ENCODE measurements at places on chromosomes 16 and 17.

- DNase-seq = no peak
Measured at GRCh38 chr17:66514227-66514806, 211.9 kb downstream of the PRKCA start.

GRCh38 chr16:50377001-50377400, 8.2 kb upstream of the BRD7 start:
- no peak for DNase-seq

DNA sequence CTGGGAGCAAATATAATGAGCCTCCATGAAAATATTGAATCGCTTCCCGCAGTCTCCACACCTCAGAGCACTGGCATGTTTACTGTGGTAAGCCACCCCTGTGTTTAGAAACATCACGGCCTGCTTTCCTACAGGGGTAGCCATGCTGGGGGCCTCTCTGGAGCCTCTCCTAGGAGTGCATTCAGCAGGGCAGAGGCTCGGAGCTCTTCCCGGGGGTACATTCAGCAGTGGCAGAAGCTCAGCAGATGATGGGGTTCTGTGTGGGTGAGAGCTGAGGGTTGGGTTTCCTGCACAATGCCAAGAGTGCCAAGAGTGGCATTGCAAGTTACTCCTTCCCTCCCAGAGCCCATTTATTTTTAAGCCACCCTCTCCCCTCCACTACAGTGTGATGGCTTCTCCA, 386.6 kb downstream of the SEC14L1 start:
- DNase-seq = no peak

DNA sequence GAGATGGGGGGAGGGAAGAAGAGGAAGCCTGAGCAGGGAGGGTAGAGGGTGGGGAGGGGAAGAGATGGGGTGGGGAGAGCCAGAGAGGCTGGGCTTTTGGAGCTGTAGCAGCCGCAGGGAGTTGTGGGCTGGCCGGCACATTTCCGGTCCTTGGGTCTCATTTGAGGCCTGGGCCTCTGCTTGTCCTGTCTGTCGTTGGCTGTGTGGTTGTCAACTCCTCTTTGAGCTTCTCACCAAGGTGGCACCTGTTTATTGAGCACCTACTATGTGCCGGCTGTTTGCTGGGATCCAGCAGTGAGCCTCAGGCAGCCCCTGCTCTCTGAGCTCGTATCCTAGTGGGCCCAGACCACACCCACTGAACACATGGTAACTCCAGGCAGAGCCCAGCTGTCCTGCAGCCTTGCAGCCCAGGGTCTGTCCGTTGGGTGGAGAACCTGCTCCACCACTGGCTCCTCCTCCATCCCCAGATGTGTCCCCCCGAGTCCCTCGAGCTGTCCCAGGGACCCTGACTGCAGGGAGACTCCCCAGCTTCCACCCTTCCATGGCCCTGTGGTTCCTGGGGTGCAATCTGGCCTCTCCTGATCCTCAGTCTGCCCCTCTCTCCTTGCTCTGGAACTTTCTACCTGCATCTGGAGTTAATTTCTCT, 164.9 kb downstream of the IRF8 start:
- DNase-seq = no peak

DNA sequence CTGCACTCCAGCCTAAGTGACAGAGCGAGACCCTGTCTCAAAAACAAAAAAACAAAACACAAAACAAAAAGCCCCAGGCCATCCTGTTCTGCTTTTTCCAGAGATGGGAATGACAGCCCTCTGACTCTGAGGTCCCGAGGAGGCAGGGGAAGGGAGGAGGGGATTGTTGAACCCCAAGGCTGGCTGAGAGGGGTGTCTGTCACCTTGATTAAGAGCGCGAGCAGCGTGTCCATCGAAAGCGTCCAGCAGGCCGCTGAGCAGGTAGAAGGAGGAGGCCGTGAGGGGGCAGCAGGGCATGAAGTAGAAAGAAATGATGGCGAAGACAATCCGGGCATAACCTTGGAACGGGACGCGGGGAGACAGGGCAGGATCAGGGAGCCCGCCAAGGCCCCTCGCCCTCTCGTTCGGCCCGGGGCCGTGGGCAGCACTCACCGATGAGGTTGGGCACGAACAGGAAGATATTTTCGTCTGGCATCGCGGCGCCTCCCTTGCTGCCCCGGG, 593 bp downstream of the CDIPT start:
- peak; percentile 20 for DNase-seq

DNA sequence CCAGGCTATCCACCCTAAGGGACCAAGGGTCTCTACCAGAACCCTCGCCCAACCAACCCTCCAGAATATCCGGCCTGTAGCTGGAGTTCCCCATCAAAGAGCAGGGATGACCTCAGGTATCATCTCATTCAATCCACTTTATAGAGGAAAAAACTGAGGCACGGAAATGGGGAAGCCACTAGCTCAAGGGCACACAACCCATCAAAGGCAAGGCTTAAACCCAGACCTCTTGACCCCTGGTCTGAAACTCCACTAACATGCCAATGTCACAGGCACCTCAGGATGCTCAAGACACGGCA, 1.6 kb downstream of the TBC1D10B start:
- DNase-seq = no peak

DNA sequence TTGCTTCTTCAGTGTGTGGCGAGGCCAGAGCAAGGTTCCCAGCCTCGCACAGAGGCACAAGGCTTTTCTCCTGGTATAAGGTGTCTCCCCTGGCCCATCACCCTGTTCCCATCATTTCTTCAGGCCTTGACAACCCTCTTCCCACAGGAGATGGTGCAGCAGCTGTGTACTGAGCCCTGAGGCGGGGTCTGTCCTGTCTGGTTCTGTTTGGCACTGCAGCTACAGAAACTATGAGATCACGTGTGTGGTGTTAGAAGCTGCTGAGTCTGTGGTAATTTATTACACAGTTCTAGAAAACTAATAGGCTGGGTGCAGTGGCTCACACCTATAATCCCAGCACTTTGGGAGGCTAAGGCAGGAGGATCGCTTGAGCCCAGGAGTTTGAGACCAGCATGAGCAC, 7.2 kb downstream of the PLA2G15 start:
- DNase-seq = no peak

DNA sequence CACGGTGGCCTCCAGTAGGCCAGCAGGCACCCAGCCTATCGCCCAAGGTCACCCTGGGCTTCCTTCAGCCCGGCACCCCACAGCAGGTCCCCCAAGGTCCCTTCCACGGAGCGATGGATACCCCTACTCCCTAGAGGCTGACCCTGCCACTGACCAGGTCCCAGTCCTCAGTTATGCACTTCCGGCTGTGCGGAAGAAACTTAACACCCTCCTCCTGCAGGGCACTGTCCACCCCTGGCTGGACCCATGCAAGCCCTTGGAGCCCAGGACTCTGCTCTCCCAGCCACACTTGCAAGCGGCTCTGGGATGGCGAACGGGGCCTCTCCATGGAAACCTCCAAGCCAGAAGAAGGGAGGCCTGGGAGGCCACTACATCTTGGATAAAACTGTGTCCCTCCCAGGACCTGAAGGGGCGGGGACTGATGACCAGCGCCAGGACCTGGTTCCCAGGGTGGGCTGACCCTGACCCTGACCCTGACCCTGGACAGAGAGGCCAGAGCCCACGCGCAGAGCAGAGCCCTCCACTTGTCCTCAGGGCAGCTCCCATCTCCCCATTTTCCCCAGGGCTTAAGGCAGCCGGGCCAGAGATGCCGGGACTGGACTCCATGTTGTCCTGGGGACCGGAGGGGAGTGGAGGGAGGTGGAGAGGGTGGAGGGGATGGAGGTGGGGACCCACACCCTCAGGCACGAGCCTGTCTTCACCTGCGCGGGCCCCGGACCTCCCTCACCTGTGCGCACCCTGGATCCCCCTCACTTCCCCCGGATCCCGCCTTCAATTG, 734 bp downstream of the CEP131 start:
- DNase-seq = no peak

- no peak for DNase-seq
Measured at GRCh38 chr16:83023011-83023410, 396.2 kb downstream of the CDH13 start.

- no peak for DNase-seq
Measured at GRCh38 chr17:27609611-27610303, 21.2 kb upstream of the LGALS9 start.

DNA sequence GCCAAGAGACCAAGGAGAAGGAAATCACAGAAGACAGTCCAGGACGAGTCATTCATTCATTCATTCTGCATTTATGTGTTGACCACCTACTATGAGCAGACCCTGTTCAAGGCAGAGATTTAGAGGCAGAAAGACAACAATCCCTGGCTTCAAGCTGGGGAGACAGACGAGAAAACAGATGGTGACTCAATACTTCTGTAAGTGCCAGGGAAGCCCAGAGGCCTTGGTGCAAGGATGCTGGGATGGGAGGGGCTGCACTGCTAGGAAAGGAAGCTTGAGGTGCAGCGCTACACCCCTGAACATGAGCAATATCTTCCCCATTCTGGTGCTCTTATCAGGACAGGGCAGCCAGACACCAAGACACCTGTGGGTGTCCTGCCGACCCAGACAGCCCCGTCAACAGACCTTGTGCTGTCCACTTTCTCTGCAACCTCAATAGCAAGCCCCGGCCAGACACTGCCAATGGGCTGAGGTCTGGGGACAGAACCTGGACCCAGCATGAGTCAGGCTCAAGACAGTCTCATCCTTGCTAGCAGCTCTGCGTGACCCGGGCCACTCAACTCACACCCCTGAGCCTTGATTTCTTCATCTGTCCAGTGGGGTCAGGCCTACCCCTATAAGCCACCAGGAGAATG, 163.5 kb downstream of the COPRS start:
- no peak for DNase-seq

GRCh38 chr17:21039839-21040575, 2.8 kb downstream of the USP22 start:
- DNase-seq = peak; percentile 57

GRCh38 chr17:56603486-56604238, 10.2 kb downstream of the NOG start:
- DNase-seq = no peak

DNA sequence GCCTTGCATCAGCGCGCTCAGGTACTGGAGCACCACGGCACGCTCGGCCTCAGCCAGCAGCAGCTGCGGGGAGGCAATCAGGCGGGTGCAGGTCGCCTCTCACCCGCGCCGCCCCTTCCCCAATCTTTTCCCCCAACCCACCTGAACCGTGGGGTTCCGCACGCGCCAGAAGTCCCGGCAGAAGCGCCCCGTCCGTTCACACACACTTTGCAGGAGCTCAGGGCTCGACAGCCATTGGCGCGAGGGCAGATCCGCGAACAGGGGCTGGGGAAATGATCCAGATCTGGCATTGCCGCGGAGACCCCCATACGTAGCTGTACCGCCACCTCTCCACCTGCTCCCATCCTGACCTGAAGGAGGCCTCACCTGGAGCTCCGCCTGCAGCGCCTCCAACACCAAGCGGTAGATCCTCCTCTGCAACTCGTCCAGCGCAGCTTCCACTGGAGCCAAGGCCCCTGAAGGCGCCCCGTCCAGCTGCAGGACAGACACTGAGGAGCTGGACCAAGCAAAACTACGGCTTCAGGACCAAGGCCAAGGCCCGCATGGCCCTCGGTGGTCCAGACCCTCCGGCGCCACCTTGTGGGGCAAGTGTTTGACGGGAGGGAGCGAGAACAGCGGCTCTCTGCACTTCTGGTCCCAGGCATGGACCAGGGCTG, 1.4 kb upstream of the MATCAP1 start:
- peak; percentile 93 for DNase-seq

GRCh38 chr16:27748868-27749546, 199.1 kb downstream of the KATNIP start:
- peak; percentile 10 for DNase-seq

GRCh38 chr17:67421869-67422273, 44.8 kb downstream of the PITPNC1 start:
- no peak for DNase-seq

DNA sequence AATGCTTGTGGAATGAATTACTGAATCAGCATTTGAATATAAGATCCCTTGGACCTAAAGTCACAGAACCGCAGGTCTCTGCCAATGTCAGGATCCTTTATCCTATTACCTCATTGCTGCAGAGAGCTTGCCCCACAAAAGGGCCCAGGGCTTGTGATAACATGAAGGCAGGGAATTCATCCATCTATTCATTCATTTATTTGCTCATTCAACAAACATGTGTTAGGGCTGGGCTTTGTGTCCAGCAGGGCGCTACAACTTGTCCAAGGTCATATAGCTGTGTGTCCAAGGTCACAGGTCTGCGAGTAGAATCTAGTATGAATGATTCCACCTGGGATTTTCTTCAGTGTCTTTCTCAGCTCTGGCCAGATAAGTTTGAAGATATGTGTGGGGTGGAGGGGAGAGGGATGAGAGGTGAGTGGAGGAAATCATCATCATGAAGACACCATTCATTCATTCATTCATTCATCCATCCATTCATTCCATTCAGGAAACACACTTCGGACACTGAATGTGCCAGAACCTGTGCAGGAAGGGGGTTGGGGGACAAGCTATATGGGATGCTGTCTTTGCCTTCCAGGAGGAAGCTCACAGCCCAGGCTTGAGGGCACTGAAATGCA, 1.3 kb upstream of the UNC45B start:
- no peak for DNase-seq

DNA sequence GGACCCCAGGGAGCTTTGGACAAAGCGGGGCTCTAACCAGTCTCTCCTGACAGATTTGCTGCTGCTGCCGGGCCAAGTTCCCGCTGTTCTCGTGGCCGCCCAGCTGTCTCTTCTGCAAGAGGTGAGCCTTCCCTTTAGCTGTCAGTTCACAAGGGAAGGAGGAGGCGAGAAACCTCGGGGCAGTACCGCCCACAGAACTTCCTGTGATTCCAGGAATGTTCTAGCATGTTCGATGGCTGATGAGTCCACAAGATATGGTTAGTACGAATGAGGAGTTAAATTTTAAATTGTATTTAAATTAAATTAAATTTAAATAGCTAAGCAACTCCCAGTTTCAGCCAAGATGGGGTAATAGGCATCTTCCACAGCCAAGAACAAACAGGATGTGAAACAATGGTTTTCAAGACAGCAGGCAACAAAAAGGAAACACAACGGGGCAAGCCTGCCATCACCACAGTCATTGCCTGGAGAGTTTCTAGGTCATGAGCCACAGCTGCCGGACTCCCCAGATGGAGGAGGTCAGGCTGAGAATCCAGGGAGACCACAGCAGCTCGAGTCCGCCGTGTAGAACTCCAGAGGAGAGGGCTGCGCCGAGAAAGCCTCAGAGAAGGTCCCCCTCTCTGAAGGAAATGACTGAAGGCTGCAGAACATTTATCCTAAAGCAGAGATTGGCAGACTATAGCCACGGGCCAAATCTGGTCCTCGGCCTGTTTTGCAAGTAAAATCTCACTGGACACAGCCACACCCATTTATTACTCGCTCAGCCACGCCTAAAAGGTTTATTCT, 9.5 kb upstream of the TCF25 start:
- peak; percentile 39 for DNase-seq

GRCh38 chr16:19118938-19119431, 5.2 kb downstream of the ITPRIPL2 start:
- DNase-seq = peak; percentile 58
